ENCODE measurements at places on chromosomes 7 and 10.

DNA sequence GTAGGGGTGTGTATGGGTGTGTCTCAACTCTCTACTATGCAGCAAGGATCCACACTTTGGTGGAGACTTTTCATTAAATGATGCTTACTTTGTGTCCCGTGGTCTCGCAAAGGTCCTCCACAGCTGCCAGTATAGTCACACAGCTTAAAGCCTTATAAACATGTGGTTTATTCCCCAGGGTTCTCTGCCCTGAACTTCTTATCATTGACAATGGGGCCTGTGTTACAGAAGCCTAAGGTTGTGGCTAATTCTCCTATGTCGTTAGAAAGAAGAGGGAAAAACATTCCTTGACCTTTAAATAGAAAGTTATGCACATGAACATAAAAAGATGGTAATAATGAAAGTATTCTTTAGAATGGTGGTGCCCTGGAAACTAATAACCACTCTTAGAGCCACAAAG is 201.4 kb downstream of the INHBA start:
- no peak for DNase-seq

- DNase-seq, result no peak
Measured at GRCh38 chr7:120617275-120617674, 240.7 kb downstream of the TSPAN12 start.

- DNase-seq, result no peak
Measured at GRCh38 chr10:7261351-7261750, 149.5 kb downstream of the SFMBT2 start.

GRCh38 chr10:48792687-48793096 is 108.0 kb downstream of the WDFY4 start:
- DNase-seq, result peak; percentile 11

DNA sequence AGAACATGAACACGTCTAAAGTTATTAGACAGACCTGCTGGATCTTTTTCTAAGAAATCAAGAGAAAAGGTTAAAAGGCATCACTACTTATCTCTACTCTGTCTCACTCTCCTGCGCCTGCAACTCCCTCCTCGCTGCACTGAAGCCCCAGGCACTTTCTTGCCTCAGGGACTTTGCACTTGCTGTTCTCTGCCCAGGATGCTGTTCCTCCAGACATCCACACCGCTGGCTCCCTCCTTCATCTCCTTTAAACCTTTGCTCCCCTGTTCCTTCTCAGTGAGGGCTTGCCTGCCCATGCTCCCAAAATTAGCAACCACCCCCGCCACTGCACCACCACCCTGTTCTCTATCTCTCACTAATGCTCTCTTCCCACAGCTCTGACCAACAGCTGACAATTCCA is 87.4 kb downstream of the GOLGA7B start:
- DNase-seq, result no peak

- no peak for DNase-seq
Measured at GRCh38 chr10:28250782-28251181, 52.1 kb downstream of the MPP7 start.
